ENCODE measurements at places on chromosomes 16 and 17.
A peak's percentile ranks its signal among the peaks of the same experiment; 100 is the strongest.

GRCh38 chr17:27670791-27671590 is 40.0 kb downstream of the LGALS9 start:
- no peak for DNase-seq

GRCh38 chr17:73847952-73848351 is 203.7 kb upstream of the SDK2 start:
- DNase-seq = no peak

DNA sequence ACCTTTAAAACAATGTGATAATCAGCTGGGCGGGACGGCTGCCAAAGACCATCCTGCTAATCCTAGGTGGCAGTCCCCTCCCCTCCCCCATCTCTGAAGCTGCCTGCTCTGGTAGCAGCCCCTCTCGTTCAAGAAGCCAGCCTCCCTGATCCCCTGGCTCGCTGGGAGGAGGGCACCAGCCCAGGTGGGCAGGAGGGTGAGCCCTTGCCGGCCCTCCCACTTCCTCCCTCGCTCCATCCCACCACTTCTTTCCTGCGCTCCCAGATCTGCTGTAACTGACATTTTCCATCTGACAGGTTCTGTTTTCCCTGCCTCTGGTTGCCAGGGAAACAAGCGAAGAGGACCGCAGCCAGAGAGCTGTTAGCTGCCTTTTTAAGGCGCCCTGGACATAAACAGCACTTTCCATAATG is 155.7 kb upstream of the TNRC6C start:
- DNase-seq = no peak

DNA sequence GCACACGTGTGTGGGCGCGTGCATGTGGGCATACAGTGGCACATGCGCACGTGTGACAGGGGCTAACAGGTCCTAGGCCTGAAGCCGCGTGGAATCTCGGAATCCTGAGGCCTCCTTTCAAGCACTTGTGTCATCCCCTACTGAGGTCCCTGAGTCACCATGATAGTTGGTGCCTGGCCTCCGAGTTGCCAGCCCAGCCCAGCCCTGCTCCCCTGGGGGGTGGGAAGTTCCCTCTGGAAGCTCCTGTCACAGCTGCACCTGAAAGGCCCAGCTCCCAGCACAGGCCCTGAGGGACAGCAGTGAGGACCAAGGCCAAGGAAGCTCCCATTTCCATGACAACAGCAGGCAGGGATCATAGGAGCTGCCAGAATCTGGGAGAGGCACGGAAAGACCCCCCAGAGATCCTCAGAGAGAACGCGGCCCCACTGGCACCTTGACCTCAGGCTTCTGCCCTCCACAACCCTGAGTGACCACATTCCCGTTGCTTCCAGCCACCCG is 35.4 kb upstream of the ENPP7 start:
- DNase-seq = no peak

DNA sequence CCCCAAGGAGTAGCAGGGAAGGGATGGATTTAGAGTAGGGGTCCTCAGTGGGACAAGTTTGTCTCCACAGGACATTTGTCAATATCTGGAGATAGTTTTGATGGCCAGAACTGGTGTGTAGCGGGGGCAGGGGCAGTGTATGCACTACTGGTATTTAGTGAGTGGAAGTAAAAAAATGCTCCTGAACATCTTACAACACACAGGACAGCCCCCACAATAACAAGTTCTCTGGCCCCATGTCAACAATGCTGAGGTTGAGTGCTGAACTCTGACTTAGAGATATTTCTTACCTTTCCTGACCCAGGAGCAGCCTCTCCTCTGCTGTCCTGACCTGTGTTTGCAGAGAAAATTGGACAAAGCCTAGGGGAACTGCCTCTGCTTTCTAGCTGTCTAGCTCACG is 365.8 kb downstream of the HAPSTR1 start:
- no peak for DNase-seq

DNA sequence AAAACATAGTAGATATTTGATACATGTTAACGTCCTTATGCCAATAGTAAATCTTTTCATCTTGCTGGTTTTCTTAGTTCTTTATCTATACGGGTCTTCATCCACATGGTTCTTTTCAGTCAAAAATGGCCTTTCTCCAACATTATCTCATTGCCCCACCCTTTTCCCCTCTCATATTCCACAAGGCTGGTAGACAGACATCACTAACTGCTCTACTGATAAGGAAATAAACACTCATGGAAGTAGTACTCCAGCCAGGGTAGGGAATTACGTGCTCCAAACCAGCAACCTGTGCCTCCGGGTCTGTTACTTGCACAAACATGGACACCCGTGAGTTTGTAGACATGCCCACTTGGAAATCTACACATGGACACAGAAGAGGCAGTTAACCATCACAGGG is 141.4 kb downstream of the XYLT1 start:
- DNase-seq = no peak

DNA sequence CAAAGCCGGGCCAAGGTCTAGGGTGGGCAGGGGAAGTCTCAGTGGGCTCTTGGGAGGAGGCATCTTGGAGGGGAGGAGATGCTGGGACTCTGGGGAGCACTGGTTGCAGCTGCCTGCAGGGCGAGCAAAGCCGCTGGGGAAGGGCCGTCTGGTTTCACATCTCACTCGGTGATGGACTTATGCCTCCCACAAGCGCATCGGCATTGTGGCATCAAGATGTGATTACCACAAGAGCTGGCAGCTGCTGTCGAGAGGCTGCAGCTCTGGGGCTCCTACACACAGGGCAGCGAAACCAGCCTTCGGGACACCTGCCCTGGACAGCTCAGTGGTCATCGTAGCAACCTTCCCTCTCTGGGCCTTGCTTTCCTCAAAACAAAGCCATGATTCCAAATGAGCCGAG is 3.1 kb upstream of the KCNJ12 start:
- DNase-seq = no peak

- DNase-seq = no peak
Observed at GRCh38 chr17:71115669-71115972, 946.3 kb downstream of the KCNJ2 start.

DNA sequence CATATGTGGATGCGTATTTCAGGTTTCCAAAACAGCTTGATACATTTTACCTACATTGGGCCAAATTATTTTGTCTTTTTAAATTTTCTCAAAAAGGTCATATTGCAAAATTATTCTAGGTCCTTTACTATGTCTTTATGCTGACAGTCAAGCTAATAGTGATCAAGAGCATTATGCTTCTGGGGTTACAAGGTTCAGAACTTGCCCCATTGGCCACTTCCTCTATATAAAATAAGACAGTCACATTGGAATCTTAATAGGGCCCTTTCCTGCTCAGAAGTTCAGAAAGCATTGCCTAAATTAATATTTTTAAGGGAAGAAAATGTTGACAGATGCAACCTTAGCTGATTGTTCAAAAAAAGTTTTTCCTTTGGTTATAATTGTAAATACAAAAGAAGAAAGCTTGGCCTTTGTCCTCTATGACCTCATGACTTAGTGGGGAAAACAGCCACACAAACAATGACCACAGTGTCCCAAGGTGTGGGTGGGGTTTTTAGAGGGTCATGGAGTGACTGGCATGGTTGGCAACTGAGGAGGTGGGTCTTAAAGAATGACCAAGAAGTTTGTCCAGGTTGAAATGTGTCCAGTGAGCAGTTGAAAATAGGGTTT is 11.8 kb upstream of the RAB11FIP4 start:
- DNase-seq = no peak

DNA sequence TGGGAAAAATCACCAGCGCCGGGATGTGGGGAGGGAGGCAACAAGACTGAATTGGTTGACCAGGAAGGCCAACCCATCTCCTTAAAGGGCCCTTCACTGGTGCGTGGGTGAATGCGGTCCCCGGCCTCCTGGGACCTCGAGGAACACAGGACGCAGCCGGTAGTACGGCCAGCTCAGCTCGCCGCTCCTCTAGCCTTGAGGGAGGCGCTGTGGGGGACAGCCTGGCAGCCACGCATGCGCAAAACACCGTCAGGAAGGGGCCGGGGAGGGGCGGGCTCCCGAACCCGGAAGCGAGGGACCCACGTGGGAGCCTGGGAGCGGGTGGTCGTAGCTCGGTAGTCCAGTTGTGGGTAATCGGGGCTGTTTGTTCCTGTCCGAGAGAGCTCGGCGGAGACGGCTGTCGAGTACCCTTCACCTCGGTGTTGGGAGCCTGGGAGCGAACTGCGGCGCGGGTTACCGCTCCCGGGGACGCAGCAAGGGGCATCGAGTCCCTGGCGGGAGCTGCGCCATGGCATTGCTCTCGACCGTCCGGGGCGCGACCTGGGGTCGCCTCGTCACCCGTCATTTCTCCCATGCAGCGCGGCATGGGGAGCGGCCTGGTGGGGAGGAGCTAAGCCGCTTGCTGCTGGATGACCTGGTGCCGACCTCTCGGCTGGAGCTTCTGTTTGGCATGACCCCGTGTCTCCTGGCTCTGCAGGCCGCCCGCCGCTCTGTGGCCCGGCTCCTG is at the start of gene MRM1:
Gene MRM1, plus strand, starts transcription at position 281 of the 727 bp plus-strand sequence. Its CDS starts 228 bp downstream, at position 509.
- DNase-seq = peak; percentile 96

DNA sequence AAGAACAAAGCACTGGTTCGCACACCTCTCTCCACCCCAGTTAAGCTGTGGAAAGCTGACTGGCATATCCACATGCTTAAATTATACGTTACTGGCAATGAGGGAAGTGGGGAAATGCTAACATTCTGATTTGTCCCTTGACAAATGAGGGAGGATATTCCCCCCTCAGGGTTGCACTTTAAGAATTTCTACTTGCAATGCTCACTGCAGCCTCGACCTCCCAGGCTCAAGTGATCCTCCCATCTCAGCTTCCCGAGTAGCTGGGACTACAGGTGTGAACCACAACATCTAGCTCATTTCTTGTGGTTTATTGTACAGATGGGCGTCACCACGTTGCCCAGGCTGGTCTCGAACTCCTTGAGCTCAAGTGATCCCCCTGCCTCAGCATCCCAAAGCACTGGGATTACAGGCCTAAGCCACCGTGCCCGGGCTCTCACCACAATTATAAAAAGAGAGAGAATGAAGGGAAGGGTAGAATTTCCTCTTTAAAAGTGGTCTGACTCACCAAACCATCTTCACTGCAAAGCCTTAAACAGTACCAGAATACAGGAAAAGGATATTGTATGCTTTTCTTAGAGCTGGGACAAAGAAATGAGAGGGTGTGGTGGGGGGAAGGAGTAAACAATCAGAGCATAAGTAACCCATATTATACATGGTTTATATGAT is 38.9 kb downstream of the KANSL1 start:
- DNase-seq = no peak

DNA sequence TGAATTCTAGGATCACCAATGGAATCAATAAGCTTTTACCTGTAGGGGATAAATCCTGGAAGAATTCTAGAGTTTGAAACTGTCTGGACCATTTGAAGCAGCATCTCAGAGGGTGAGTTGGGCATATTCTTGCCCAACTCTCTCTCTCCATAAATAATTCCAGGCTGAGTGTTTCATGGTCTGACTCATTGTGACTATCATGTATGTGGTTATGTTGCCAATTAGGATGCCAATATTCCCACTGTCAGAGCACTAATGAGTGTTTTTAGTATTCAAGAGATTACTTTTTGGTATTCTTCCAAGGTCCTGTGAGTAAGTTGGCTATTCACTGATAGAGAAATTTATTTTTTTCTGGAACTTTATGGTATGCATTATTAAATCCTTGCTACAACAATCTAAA is 456.9 kb downstream of the TOX3 start:
- no peak for DNase-seq

DNA sequence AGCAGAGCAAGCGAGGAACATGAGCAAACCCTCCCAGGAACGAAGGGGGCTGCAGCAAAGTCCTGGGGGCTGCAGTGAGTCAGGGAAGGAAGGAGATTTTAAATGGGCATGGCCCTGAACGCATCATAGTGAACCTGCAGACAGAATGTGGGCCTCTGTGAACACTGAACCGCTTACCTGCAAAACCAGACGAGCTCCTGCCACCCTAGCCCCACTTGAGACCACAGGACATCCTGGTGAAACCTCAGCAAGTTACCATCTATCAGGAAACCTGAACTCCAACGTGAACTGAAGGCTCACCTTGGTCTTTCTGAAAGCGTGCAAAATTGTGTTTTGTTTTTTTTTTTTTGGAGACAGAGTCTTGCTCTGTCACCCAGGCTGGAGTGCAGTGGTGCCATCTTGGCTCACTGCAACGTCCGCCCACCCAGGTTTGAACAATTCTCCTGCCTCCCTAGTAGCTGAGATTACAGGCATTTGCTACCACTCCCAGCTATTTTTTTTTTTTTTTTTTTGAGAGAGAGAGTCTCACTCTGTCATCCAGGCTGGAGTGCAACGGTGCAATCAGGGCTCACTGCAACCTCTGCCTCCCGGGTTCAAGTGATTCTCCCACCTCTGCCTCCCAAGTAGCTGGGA is 30.8 kb downstream of the FANCA start:
- DNase-seq = no peak

GRCh38 chr16:31322500-31322899 is 32.5 kb upstream of the ITGAX start:
- no peak for DNase-seq

- DNase-seq = no peak
Observed at GRCh38 chr17:14904386-14904785, 360.7 kb downstream of the PMP22 start.

DNA sequence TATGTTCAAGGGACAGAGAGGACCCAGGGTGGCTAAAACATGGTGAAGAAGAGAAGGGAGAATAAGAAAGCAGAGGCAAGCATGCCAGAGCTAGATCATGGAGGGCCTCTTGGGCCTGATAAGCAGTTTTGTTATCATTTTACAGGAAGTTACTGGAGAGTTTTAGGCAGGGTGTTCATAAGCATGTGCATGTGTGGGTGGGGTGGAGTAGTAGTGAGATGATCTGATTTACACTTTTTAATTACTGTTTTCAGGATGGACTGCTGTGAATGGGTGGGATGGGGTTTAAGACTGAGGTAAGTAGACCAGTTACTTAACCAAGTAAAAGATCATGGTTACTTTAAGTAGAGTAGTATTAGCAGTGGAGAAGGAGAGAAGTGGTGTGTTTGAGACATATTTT is 173.6 kb downstream of the PHKB start:
- no peak for DNase-seq

DNA sequence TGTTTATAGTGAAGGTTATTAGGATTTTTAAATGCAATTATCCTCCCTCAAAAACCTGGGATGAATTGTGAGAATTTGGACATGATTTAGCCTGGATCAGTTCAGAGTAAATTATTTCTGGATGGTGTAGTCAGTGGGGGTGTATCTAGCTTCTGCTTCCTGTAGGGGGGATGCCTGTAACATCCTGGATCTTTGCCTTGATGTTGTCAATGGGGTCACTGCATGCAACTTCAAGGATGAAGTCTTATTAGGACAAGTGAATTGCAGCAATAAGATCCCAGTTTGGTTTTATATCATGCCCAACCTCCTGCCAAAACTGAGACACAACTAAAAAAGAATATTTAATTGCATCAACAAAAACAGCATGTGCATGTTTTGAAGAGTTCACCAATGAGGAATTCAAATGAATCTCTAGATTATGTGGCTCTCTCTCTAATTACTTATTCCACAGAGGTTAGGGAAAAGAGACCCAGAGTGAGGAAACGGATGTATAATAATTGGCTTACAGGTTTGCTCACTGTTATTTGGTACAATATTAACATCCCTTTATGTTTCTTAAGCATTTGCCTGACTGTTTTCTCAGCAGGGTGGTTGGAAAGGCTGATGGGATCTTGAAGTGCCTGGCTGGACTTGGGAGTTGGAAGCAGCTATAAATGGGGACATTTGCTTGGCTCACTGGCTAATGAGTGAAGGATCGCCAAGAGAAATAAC is 159.8 kb downstream of the HS3ST3B1 start:
- DNase-seq = no peak

- DNase-seq = no peak
Observed at GRCh38 chr16:29009838-29010166, 24.9 kb downstream of the LAT start.

- DNase-seq = no peak
Observed at GRCh38 chr16:89315271-89315670, 97.8 kb downstream of the ZNF778 start.

- DNase-seq = no peak
Observed at GRCh38 chr16:80990577-80990976, 16.1 kb downstream of the CMC2 start.
